ENCODE measurements at places on chromosomes 13 and 19.
A peak's percentile ranks its signal among the peaks of the same experiment; 100 is the strongest.

DNA sequence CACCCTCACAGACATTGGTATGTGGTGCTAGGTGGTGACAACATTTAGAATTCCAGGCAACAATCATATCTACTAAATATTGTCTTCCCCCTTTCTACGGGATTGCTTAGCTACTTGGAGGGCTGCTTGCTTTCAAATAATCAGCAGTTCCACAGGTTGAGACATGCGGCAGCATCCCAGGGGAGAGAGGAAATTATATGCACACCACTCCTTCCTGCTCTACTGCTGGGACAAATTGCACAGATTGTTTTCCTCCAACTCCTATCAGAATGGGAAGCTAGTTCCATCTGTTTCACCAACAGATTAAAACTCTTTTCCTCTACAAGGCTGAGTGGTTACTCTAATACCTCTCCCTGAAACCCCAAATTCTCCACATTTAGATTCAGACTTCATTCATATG is 275.4 kb downstream of the DNAJC15 start:
- no peak for DNase-seq

- DNase-seq = no peak
These were observed 2299.5 kb downstream of the PCDH9 start for GRCh38 chr13:64930636-64931035.

- no peak for DNase-seq
These were observed 207.9 kb upstream of the CSNK1A1L start for GRCh38 chr13:37313372-37313771.

- no peak for DNase-seq
These were observed 28.0 kb downstream of the SH3GL1 start for GRCh38 chr19:4372165-4373012.

DNA sequence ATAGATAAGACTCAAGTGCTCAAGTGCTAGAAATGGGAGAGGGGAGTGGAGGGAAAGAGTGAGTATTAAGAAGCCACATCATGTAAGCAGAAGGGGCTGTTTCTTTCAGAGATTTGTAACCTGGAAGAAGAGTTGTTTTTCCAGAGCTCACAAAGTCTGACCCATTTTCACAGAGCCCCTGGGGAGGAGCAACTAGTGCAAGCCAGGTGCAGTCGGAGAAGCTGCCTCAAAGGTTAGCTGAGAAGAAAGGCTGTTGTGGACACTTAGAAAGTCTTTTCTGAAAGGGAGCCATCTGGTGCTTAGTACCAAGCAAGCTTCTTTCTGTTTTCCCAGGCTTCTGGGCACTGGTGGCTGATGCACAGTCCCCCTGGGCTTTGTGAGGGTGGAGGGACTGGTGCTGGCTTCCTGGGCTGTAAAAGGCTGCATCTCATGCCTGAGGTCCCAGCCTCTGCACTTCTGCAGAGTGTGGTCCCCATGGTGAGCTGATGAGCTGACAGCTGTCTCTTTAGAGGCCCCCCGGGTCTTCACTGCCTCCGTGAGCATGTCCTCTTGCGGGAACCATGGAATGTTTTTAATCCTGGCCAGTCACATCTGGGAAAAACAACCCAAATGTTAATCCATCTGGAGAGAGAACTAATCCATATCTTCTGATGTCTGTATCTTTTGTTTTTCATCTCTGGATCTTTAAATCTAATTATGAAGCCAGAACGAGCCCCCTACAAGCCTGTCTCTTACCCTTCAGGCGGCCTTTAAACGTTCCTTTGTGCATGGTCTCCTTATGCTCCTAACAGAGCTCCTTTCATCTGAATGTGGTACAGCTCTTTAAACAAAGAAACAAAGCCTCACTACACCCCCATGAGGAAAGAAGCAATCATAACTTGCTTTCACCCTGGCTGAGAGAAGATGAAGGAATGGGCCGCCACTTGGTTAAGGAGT is 40.2 kb downstream of the OLFM4 start:
- no peak for DNase-seq

- DNase-seq = no peak
These were observed 937 bp downstream of the ZNF841 start for GRCh38 chr19:52094526-52095130.

GRCh38 chr19:13899393-13899792 is 6.5 kb downstream of the BRME1 start:
- no peak for DNase-seq

GRCh38 chr19:2702170-2703076 is at the start of gene GNG7:
Gene GNG7, minus strand, starts transcription at chr19:2702694. Its CDS starts 182,006 bp downstream, at chr19:2520688.
- peak; percentile 90 for DNase-seq

- DNase-seq = no peak
These were observed 103.9 kb downstream of the ZIC5 start for GRCh38 chr13:99867535-99868257.

- no peak for DNase-seq
These were observed 108.5 kb downstream of the PAN3 start for GRCh38 chr13:28246891-28247290.

Data from PC-9 (cell line).